NCI-H524 treated with DMSO at 0.1 percent for 48 hours (cell line): ENCODE measurements at places on chromosomes 6 and 20.

DNA sequence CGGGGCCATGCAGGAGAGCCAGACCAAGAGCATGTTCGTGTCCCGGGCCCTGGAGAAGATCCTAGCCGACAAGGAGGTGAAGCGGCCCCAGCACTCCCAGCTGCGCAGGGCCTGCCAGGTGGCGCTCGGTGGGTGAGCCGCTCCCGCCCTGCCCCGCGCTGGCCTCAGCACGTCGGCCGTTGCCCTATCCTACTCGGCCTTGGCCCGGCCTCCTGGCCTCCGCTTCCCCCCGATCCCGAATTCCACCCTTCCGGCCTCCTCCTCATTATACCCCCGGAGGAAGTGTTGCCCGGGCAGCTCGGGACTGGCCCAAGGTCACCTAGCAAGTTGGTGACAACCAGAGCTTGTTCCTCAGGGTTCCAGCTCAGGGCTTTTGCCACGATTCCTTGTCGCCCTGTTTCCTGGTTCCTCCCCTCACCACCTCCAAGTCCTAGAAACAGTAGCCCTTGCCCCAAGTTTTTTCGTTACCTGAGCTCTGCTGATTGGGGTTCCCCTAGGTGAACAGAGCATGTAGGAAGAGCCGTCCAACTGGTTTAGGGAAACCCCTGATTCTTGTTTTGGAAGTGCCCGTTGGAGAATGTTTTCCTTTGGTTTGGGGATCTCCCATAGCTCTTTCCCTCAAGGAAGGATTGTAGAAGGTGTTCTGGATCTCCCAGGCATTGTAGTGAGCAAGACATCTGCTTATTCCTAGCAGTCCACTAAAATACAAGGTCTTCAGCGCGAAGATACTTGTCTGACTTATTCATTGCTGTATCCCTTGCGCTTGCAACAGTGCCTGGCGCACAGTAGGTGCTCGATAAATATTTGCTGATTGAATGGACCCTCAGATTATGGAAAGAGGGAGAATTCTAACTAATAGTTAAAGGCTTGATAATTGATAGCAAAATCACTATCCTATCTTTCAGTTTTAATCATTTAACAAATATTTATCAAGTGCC, 641 bp downstream of the ARFGEF2 start:
- DNase-seq = no peak

DNA sequence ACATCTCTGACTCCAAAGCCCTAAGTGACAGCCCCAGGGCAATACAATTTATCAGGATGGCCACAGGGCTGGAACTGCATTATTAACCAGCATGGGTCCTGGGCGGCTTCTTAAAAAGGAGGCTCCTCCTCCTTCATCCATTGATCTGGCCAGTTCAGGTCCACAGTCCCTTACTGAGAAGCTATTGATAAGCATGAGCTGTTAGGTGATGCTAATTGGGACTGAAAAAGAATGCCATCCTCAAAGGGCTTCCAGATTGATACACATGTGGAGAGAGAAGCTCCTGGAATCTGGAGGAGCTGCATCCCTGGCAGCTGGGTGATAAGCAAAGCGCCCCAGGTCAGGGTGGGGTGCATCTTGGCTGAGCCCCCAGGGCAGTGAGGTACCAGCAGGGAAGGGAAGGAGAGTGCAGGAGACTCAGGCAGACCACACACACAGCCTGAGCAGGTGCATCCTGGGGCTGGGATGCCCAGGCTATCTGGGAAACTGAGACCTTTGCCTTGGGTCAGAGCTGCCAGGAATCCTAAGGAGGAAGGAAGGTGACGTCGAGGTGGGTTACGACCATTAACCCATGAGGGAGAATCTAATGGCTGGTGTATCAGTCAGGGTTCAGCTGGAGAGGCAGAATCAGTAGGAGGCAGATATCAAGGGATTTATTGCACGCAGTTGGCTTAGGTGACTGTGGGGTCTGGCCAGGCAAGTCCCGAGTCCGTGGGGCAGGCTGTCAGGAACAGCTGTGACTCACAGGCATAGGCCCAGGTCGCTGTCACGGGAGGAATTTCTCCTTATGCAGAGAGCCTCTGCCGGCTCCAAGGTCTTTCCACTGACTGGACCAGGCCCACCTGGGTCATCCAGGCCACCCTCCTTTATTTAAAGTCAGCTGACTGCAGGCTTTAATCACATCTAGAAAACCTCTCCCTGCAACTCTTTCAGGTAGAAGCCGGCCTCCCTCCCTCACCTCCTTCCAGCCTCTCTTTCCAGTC, 261.2 kb downstream of the BMP7 start:
- no peak for DNase-seq

DNA sequence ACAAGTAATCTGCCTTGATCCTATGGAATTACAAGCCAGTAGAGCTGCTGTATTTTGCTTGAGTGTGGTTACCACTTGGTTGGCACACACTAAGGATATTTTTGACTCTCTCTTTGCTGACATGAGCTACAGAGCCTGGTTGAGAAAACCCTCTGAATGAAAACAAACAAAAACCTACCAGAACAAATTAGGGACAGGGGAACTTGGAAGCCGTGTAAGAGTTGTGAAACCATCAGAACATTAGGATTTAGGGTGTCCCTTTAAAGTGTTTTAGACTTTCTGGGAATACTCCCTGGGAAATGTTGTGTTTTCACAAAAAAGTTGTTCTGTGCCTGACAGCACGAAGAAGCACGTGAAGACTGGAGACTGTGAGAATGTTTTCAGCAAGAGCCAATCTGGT, 20.5 kb upstream of the PDE7B start:
- no peak for DNase-seq

GRCh38 chr6:150895928-150896632, 30.6 kb downstream of the MTHFD1L start:
- no peak for DNase-seq

DNA sequence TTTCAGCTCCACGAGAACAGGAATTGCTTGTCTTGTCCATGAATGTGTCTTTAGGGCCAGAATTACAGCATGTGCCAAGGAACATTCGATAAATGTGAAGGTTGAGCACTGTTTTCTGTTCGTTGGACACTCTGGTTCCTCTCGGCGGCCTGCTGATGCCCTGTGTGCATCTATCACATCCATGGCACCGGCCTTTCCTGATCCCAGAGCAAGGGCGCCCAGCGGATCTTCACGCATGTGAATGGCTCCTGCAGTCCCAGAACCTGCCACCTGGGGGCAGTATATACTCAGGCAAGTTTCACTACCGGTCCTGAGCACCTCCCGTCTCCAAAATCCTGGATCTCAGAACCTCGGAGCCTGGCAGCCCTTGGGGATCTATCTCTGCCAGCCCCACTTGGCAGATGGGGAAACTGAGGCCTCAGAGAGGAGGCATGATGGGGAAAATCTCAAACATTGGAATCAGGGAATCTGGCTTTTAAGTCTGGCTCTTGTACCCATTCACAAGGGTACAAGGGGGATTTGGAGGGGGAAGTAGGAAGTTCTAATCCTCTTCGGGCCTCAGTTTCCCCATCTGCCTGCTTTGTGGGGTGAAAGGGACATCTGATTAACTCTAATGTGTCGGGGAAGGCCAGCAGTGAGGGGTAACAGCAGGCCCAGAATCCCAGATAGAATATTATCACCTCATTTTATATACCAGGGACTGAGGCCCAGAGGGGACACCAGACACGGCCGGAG, 4.3 kb upstream of the CEBPB start:
- DNase-seq = no peak

DNA sequence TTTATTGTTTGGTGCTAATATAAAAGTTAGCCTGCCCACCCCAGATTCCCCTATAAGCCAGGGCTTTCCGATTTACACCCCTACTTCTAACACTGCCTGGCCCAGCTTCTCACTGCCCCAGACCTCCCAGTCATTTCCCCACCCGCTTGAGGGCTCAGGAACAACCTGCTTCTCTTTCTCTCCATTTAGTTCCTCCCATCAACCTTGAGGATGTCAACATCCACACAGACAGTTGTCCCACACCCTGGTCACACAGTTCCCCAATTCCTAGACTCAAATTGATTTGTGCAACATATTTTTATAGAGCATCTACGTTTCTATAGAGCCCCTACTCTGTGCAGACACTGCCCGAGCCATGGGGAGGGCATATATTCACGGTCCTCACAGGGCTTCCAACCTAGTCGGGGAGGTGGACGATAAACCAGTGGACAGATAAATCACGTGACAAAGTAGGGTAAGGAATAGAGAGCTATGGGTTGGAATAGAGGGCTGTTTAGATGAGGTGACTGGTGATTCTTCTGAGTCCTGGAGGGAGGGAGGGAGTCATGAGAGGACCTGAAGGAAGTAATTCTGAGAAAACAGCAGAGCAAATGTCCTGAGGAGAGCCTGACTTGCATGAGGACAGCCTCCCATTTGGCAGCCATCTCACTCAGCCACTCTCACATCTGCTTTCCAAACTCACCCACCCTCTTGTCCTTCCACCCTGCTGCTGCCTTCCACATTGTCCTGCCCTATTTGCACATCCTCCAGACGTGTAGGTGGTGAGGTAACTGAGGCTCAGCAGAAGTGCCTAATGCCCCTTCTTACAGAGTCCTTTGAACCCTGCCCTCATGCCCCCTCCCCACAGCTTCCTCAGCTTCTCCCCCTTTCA, 6.3 kb downstream of the GABRR2 start:
- DNase-seq = no peak

- DNase-seq = no peak
These were observed 25.6 kb downstream of the UTRN start for GRCh38 chr6:144310765-144311164.
